ENCODE measurements at places on chromosomes 1 and 21.

DNA sequence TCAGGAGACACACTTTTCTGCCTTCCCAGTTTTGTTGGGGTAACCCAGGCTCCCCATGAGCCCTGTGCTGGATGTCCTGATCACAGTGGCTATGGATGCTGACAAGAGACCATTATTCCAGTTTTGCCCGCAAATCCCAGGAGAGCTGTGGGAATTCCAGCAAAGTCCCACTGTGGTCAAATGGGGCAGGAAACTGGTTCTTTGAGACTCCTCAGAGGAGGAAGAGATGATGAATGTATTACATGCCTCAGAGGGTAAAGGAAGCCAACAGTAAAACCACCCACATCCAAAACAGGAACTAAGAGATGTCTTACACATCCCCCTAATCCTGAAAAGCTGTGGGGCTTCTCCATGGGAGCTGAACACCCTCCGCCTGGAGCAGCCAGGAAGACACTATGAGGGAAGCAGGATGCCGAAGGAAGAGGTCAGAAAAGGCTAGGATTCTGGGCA is 12.8 kb upstream of the MPZL1 start:
- no peak for DNase-seq

- DNase-seq, result no peak
These were observed 13.0 kb downstream of the RGS1 start for GRCh38 chr1:192588546-192588945.

DNA sequence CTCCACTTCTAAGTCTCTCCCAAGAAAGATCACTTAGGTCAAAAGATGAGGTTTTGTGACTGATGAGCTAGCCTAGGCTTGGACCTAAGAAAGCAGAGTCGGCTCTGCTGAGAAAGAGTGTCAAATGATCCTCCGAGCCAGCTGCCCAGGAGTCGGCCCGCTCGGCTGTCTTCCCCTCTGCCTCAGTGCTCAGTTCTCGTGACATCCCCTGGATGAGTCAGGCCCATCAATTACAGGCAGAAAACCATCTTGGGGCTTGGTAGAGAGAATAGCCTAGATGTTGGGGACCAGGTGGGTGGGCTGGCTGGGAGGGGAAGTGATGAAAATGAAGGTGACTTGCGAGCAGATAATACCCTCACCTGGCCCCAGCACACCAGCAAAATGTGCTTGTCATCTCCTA is 60.5 kb downstream of the SLC66A1 start:
- DNase-seq, result no peak

GRCh38 chr1:18705811-18706210 is 75.2 kb downstream of the PAX7 start:
- DNase-seq, result no peak

DNA sequence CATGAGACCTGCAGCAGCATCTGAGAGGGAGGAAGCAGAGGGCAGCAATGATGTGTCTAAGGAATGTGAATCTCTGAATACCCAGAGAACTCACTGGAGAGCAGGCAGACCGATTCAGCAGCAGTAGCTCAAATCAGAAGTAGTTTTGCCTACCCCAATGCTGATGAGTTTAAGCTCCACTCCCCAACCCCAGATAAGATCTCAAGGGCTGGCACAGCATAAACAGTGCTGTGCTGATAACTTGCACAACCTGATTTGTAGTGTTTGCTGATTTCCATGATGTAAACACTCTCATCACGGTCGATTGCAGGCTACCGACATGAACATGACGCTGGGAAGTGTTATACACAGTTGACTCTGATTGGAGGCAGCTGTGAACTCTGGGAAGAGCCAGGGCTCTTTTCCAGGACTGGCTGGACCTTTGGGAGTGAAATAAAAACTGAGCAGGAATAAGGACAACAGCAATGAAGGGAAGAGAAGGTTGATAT is 11.2 kb upstream of the HMGCS2 start:
- no peak for DNase-seq

GRCh38 chr1:162219461-162219860 is 150.0 kb downstream of the NOS1AP start:
- DNase-seq, result no peak

GRCh38 chr1:156021093-156021428 is 310 bp upstream of the SSR2 start:
- DNase-seq, result no peak

DNA sequence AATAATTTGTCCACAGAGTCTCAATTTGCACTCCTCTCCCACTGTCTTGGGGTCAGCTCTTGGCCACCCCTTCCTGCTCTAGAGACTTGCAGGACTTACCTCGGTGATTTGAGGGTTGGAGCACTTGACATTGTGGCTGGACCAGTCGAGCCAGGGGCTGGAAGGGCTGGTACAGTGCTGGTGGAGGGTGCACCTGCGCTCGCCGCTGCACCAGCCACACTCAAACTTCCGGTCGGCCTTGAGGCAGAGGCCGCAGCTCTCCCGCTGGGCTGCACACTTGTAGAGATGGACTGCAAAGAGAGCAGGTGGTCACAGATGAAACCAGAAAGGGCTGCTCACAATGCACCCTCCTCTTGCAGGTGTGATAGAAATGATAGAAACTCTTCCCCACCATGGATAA is 165.0 kb downstream of the PLXNA2 start:
- DNase-seq, result no peak

DNA sequence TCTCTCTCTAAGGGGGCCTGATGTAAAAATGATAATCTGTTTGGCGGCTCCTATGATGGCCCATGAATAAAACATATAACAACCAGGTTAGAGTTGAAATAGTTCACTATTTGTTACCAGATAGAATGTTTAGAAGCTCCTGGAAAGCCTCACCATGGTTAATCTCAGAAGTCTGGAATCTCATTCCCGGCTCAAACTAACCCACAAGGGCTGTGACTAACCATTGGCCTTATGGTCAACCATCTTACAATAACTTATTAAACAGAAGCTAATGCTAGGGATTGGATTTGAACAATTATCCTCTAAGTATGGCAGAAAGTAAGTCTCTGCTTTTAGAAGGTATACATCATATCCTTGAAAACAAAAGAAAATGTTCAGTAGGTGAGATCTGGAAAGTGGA is 134.1 kb upstream of the ADGRL2 start:
- no peak for DNase-seq

- DNase-seq, result no peak
These were observed 28.8 kb upstream of the ZBTB18 start for GRCh38 chr1:244022311-244022710.

- no peak for DNase-seq
These were observed 39.6 kb downstream of the NUF2 start for GRCh38 chr1:163361123-163361934.

GRCh38 chr1:203628201-203629015 is 1.8 kb downstream of the ATP2B4 start:
- DNase-seq, result no peak

- DNase-seq, result no peak
These were observed 19.8 kb upstream of the SARS1 start for GRCh38 chr1:109193653-109194590.
